ENCODE measurements at places on chromosomes 5 and 9. TPM values are rescaled to one million over a fixed set of nuclear protein-coding genes. Genes with fewer than 3 reads are reported as not detected.

The S100Z gene
- total RNA-seq: 0.32 TPM

DNA sequence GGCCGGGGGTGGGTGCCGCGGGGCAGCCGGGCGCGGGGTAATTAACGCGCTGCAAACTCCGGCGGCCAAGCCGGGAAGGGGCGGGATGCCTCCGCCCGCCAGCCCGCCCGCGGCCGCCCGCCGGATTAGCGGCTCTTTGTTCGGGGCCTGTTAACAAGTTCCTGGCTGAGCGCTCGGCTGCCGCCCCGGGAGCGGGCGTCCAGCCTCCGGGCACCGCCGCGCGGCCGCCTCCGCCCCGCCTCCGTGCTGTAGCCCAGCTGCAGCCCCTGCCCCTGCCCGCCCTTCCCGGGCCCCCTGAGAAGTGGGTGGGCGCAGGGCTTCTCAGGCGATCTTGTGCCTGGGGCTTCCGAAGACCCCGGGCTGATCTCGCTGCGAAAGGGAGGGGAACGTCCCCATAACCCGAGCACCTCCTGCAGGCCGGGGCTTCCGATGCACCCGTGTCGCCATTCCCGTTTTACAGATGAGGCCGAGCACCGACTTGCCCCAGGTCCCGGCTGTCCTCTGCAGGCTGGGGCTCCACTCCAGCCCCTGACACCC lies 7.5 kb downstream of the UNC5A start:
- DNase-seq: no peak

The STOML2 gene
- total RNA-seq: 52.3 TPM

The CARTPT gene
- total RNA-seq: not detected

DNA sequence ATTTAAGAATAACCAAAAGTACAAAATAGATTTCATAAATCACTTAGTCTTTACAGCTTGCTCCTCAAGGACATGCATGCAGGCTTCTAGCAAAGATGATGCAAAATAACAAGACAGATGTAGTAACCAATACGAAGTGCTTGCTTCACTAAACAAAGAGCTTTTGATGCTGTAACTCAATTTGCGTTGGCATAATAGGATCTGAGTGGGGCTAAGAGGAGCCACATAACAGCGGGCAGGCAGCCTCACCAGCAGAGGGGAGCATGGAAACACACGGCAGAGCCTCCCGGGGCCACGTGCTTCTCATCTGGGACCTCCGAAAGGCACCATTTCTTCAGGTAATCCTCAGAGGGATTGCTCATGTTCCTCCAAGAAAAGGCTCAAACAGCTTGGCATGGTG lies 139.7 kb downstream of the C5orf15 start:
- no peak for DNase-seq

GRCh38 chr9:75085640-75086039 lies 2.3 kb downstream of the NMRK1 start:
- peak; percentile 78 for DNase-seq

DNA sequence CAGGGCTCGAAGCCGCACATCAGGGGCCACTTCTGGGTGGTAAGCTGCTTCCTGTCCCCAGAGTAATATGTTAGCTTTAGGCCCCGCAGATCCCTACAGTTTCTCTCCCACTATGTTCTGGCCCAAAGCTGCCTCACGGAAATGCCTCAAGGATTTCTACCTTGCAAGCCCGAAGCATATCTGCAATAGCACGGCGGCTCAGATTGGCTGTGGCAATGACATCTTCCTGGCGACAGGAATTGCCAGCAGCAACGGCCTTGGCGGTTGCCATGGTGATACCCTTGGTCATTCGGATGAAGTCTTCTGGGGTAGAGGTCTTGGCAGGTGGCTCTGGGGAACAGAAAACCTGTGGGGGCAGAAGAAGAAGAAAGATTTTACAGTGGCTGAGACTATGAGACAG lies 10.3 kb upstream of the TPM2 start:
- DNase-seq: no peak

DNA sequence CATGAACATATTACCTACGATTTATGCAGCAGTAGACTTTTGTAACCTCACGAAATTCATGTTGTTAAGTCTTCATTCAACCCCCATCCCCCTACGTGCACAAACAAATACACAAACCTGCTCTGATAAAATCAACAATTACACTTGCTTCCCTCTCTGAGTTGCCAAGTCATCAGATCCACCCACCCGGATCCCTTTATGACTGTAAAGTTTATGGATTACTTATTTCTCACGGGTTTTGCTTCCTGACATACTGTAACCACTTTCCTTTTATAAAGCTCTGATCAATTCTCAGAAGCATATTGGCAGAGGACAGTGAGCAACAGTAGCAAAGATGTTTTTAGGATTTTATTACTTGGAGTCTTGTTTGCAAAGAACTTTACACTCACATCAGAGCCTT lies 70.5 kb downstream of the MLLT3 start:
- DNase-seq: peak; percentile 21

GRCh38 chr9:28616310-28616709 lies 1043.0 kb upstream of the C9orf72 start:
- no peak for DNase-seq

The RBM18 gene
- 19.1 TPM for total RNA-seq

The CLPTM1L gene
- total RNA-seq: 72.8 TPM

GRCh38 chr5:91486638-91487037 lies 103.5 kb upstream of the ARRDC3 start:
- DNase-seq: no peak

- no peak for DNase-seq
Observed at GRCh38 chr5:1206521-1207412, 5.4 kb downstream of the SLC6A19 start.

- DNase-seq: no peak
Observed at GRCh38 chr9:72954431-72955125, 1.7 kb upstream of the ALDH1A1 start.

GRCh38 chr5:64331597-64332277 lies 166.1 kb downstream of the RNF180 start:
- no peak for DNase-seq

The SYK gene
- 12.1 TPM for total RNA-seq

- no peak for DNase-seq
Observed at GRCh38 chr5:11494340-11494739, 409.9 kb downstream of the CTNND2 start.

DNA sequence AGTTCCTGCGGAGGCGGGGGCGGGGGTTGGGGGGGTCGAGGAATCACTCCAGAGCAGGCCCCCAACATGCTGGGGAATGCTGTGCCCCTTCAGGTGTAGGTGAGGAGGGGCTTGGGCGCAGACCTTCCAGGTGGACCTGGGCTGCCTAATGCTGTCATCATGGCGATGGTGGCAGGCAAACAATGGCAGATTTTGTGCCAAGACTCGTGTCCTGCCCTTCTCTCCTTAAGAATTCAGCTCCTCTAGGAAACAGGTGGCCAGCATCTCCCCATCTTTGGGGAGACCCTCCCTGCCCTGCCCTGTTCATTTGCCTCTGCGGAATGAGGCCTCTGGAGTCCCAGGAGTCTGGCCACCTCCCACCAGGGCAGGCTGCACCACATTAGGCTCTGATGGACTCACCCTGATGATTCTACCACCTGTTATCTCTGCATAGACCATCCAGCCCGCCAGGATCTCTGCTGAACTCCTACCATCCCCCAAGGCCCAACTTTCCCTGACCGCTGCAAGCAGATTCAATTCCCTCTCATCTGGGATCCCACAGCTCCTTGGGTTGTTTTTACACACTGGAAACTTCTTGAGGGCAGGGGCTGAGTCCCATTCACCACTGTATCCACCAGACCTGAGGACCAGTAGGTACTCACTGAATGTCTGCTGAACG lies 10.9 kb upstream of the SLC25A51 start:
- no peak for DNase-seq

- DNase-seq: no peak
Observed at GRCh38 chr5:139670369-139671095, 22.4 kb downstream of the CXXC5 start.

- DNase-seq: no peak
Observed at GRCh38 chr9:90105773-90106172, 501.0 kb downstream of the GADD45G start.

GRCh38 chr9:69265891-69266290 lies 59.1 kb upstream of the ENTREP1 start:
- DNase-seq: no peak

DNA sequence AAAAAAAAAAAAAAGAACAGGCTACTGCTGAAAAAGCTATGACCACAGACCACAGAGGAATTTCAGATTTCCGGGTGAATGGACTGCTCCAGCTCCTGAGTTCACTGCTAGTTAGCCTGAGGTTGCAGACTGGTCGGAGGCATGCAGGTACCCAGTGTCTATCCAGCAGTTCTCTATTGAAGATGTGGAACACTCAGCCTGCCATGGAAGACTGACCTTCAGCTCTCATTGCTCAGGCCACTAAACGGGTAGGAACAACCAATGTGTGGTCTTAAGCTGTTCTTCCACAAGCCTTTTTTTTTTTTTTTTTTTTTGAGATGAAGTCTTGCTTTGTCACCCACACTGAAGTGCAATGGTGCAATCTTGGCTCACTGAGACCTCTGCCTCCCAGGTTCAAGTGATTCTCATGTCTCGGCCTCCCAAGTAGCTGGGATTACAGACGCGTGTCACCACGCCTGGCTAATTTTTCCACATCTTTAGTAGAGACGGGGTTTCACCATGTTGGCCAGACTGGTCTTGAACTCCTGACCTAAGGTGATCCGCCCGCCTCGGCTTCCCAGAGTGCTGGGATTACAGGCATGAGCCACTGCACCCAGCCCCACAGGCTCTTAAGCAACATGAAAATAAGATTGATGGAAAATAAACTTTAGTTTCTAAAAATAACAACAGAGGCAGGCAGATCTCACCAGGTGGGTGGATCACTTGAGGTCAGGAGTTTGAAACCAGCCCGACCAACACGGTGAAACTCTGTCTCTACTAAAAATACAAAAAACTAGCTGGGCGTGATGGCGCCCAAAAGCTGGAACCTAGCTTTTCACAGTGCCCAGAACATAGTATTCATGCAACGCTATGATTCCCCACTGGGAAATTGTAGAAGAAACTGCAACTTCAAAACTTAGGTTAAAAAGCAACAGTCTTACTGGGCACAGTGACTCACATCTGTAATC lies 20.0 kb upstream of the NPM1 start:
- DNase-seq: no peak

DNA sequence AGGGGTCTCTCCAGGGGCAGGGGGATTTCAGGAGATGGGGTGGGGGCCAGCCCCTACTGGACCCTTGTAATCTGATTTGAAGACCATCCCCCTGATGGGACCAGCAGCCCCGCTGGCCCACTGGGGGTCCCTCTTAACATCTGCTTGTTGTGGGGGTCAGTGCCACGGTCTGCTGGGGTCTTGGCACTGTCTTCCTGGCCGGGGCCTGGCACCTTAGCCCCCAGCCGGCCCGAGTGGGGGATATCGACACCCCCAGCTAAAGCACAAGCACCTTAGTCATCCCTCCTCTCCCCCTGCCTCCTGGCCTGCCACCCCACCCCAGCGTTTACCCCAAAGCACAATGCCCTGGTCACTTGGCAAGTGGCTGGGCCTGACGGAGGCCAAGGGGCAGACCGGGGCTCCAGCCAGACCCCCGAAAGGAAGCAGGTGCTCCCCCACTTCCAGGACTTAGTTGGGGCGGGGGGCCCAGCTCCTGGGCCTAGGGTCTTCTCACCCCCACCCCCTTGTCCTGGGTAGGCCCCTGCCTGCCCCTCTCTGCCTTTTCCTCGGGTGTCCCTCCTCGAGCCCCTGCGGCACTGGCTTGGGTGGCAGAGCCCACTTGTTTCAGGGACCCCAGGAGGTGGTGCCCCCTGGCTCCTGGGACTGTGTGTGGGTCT lies 1.4 kb upstream of the NFX1 start:
- no peak for DNase-seq

The NPR3 gene
- 21.7 TPM for total RNA-seq

DNA sequence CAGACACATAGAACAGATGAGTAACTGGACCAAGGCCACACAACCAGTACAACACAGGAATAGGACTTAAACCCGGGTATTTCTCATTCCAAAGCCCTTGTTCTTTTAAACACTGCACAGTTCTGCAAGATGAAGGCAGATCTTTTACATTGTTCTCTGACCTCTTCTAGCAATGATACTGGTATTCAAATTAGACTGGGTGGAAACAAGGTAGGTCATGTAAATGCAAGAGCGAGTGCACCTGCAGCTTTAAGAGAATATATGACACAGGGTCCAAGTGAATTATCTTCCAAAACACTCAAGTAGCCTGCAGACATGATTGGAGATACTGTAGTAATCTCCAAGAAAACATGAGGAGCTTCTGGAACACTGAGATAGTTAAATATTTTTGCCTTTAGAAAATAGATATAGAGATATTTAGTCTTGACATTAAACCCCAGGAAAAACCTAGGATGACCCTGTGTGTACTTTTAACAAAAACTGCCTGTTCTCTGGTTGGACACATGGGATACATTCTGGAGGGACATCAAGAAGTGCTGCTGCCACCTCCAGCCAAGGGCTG lies 130.6 kb upstream of the EPB41L4A start:
- DNase-seq: no peak

GRCh38 chr5:133868946-133869518 lies 99.4 kb downstream of the C5orf15 start:
- DNase-seq: peak; percentile 60

GRCh38 chr9:133839822-133840329 lies 101.7 kb upstream of the SARDH start:
- no peak for DNase-seq

GRCh38 chr9:138082918-138083636 lies 205.5 kb downstream of the CACNA1B start:
- no peak for DNase-seq

- no peak for DNase-seq
Observed at GRCh38 chr9:8521112-8521511, 721.5 kb upstream of the DMAC1 start.

The C9 gene
- total RNA-seq: not detected

The KYAT1 gene
- total RNA-seq: 5.4 TPM

GRCh38 chr5:120298981-120299380 lies 165.1 kb upstream of the PRR16 start:
- DNase-seq: no peak

- no peak for DNase-seq
Observed at GRCh38 chr5:31939151-31939550, 235.0 kb downstream of the GOLPH3 start.

The COL5A1 gene
- 622 TPM for total RNA-seq

GRCh38 chr5:149355688-149356087 lies 2.2 kb upstream of the PCYOX1L start:
- no peak for DNase-seq

DNA sequence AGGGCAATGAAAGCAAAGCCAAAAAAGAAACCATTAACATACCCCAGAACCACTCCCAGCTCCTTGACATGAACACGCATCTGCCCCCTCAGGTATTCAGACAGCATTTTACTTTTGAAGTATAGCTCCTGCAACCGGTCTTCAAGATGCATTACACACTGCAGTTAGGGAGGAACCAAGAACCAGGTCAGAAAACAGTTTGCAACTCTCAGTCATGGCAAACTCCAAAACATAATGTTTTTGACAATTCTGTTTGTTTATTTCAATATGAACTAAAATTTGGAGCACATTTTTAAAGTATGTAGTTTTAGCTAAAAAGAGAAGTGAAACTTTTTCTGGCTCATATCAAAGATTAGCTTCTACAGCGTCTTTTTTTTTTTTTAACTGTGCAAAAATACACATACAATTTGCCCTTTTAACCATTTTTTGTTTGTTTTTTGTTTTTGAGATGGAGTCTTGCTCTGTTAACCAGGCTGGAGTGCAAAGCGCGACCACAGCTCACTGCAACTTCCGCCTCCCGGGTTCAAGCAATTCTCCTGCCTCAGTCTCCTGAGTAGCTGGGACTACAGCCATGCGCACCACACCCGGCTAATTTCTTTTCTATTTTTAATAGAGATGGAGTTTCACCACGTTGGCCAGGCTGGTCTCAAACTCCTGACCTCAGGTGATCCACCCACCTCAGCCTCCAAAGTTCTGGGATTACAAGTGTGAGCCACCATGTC lies 12.2 kb upstream of the RAPGEF6 start:
- DNase-seq: no peak

GRCh38 chr5:42665857-42666256 lies 90.8 kb upstream of the CCDC152 start:
- no peak for DNase-seq

Measured in urinary bladder (tissue), 4 donors.